ENCODE measurements at places on chromosomes 5 and 9.

- peak; percentile 63 for DNase-seq
Measured at GRCh38 chr5:143955141-143955540, 143.2 kb downstream of the HMHB1 start.

- peak; percentile 39 for DNase-seq
Measured at GRCh38 chr5:68053202-68053601, 162.4 kb upstream of the PIK3R1 start.

DNA sequence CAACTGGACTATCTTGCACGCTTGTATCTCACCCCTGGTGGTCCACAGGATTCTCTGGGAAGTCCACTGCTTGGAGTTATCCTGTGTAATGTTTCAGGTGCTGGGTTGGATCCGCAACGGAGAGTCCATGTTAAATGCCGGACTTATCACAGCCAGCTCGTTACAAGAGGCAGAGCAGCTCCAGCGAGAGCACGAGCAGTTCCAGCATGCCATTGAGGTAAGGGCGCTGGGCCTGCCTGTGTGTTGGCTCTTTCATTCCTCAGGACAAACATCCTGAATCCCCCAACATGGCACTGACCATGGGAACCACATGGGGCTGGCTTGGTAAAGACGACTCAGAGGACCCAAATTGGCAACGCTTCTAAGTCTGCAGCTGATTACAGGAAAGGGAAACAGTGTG, 214.8 kb upstream of the OTULINL start:
- DNase-seq = no peak

GRCh38 chr5:157269761-157270272, 3.9 kb downstream of the CYFIP2 start:
- no peak for DNase-seq

GRCh38 chr9:112750764-112751055, 150 bp downstream of the SNX30 start:
- DNase-seq = no peak

DNA sequence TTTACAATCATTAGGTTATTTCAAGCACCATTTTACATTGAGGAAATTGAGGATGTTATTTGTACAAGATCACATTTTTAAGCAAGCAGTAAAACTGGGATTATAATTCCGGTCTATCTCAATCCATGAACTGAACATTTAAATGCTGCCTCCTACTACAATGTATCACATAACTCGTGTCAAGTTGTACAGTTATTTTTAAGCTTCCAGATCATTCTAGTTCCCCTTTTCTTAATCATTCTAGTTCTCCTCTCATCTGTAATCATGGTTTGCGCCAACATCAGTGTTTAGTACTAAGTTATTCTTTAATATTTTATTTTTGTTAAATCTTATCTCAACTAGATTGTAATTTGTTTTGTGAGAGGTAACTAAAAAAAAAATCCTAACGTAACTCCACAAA, 2.4 kb upstream of the UHRF2 start:
- DNase-seq = no peak

DNA sequence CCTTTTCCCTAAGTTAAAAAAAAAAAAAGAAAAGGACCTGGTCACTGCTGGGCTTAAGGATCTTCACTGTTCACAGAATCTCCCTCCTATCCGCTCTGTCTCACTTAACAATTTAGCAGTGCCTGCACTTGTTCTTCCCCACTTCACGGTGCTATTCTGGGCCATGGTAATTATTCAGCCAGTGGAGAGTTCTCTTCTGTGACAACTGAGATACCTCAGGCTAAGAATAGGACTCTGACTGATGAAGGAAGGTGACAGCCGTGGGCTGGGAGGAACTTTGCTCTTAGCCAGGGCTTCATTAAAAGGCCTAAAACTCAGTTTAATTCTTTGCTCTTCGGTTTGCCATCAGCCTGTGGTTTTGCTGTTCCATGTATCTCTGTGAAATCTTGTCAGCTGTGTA, 51.9 kb upstream of the ENTREP1 start:
- DNase-seq = peak; percentile 8

DNA sequence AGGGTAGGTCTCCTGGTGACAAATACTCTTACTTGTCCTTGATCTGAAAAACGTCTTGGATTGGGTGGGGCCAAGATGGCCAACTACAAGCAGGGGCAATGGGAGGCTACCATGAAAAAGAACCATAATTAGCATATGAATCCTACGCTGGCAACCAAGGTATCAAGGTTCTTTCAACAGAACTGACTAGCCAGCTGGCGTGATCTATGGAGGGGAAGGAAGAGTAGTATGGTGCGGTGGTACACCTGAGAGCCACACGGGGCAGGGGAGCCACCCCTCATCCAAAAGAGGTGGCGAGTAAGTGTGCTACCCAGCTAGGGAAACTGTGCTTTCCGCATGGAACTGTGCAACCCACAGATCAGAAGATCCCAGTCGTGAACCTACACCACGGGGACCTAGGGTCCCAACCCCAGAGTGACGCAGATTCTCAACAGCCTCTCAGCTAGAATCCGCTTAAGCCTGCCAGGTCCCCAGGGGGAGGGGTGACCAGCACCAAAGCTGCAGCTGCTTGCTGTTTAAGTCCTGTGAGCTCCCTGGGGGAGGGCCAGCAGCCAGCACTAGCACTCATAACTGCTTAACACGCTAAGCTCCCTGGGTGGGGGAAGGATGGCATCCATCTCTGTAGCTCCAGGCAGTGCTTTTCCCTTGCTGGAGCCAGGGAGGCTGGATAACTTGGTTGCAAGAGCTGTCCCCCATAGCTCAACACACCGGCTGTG, 334.8 kb downstream of the FBXL17 start:
- DNase-seq = no peak

DNA sequence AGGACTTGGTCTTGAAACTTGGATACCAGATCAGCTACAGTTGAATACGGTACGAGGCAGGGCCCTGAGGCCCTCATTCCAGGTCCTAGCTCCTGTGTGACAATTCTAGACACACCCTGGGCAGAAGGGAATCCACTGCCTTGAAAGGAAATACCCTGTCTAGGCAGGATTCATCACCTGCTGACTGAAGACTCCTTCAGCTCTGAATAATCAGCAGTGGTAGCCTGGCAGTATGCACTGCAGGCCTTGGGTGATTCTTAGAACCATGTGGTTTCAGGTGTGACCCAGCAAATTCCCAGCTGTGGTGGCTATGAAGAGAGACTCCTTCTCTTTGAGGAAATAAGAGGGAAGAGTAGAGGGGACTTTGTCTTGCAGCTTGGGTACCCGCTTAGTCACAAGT, 17.2 kb upstream of the EFNA5 start:
- DNase-seq = no peak

DNA sequence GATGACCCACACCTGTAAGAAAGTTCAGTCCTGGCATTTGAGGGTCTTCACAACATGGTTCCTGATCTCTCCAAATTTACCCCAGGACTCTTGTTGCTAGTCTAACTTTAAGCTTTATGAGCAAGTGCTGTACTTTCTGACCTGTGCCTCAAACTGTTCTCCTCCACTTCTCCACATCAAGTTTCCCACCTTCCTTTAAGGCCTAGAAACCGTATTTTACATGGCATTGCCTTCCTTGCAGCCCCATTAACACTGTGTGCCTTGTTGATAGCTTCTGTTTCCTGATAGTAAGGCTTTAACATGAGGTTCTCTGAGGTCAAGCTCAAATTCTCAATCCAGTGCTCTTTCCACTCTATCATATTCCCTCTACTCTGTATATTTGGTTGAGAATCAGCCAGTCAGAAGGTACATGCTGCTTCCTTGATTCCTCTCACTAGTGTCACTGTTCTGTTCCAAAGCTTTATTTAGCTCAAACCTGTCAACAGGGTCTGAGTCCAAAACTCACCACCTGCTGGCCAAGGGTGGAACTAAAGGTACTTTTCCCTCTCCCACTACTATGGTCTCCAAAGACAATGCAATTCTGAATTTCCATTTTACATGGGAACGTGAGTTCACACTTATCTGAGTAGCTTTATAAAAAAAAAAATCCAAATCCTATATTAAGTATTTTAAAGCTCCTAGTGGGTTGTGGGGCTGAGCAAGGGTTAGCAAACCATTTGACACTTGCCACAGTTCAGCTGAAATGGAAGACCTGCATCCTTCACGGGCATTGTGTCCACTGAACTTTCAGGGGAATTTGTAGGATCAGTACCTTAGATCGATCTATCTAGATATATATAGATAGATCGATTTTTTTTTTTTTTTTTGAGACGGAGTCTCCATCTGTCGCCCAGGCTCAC, 21.1 kb downstream of the VCP start:
- DNase-seq = peak; percentile 32

GRCh38 chr9:108704156-108704852, 151.5 kb downstream of the ACTL7B start:
- DNase-seq = peak; percentile 29

- DNase-seq = no peak
Measured at GRCh38 chr5:117177302-117177701, 602.7 kb upstream of the SEMA6A start.

DNA sequence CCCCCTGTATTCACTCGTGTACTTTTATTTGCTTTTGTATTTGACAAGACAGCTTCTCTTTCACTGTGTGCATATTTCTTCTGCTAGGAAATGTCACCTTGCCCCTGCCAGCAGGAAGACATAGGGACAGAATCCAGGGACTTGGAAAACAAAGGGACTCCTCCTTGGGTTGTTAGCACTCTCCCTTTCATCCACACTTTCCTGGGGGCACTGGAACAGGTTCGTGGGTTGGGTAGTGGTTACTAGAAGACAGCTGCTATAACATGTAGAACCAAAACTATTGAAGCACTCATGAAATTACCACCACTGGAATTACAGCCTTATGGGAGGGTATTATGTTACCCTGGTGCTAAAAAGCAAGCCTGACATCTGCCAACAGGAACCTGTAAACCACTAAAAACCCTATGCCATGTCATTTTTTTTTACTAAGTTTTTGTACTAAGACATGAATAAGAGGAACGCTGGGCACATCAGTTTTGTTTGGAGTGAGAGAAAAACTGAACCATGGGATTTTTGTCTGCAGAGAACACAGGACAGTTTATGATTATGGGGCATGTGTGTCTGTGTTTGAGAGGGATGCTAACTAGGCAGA, 4.7 kb upstream of the CCL28 start:
- no peak for DNase-seq

GRCh38 chr5:42949348-42950115, 90.6 kb downstream of the ANXA2R start:
- DNase-seq = peak; percentile 90

- DNase-seq = peak; percentile 85
Measured at GRCh38 chr9:124251605-124252378, 6.0 kb upstream of the NEK6 start.
